Activated CD8-positive, alpha-beta memory T cell treated with anti-CD3 and anti-CD28 coated beads, Interleukin-2, amount 10 ng/mL, durations not matched to agents 7 days and 5 days (primary cell): ENCODE measurements at places on chromosomes 3 and 15. TPM values are rescaled to one million over a fixed set of nuclear protein-coding genes. Genes with fewer than 3 reads are reported as not detected.

The PIGZ gene
- total RNA-seq = 1.6 TPM

The WDR93 gene
- not detected for total RNA-seq

The IGF2BP2 gene
- total RNA-seq = not detected

DNA sequence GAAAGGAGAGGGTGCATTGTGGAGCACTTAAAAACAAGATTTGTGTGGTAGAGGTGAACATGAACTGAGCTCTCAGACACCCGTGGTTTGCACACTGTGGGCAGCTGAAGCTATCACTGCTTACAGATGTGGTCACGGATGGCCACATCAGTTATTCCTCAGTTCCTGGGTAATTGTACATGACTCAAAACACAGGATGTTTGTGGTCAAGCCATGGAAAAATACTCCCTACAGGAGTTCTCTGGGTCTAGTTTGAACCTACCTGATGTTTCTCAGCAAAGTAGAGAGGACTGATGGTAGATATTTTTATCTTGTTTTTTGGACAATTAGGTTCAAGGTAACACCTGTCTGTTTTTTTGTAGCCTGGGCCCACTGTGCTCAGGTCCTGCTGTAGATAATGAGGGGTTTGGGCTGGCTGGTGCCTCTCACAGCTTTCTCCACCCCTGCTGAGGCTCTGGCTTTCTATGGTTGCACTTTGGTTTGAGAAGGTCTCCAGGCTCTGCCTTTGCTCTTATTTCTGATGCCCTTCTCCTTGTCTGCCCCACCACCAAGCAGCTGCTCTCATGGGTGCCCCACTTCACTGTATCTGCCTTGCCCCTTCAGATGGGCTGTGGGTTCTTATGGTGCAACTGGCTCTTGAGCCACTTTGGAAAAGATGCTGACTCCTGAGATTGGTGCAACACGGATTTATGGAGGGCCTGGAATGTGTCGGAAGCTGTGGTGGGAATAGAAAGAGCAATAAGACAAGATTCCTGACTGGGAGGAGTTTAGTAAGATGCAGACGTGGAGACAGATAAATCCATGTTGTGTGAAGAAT, 40.1 kb downstream of the CDCP1 start:
- DNase-seq = peak; percentile 92

The KY gene
- total RNA-seq = not detected

- DNase-seq = no peak
Measured at GRCh38 chr3:175304404-175304803, 445.3 kb downstream of the NAALADL2 start.

DNA sequence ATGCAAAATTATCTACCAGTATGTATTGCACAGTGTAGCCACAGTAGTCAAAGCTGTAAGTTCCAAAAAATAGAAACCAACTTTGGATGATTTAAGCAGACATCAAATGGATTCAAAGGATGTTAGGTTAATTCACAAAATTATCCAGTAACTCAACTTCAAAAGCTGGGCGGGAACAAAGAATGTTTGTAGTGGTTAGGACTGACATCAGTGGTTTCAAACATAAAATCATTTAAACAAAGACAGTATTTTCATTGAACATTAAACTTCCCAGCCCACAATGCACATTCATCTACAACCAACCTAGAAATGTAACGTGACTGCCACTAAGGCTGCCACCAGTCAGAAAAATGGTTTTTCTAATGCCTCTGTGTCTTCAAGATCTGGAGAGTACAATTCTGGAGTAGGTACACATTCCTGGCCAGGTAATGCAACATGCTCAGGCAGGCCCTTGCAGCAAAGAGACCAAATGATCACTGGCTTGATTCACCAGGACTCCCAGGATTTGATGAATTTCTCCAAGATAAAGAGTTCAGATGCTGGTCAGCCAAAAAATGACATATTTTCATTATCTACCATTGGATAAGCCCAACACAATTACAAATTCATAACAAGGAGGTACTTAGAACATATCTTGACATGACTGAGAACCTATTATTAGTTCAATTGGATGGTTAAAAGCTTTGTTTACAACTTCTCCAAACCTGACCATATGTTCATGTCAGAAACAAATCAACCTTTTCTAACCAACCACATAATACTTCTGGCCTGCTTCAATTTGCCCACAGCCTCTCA, 189.8 kb upstream of the CNTN4 start:
- DNase-seq = no peak

DNA sequence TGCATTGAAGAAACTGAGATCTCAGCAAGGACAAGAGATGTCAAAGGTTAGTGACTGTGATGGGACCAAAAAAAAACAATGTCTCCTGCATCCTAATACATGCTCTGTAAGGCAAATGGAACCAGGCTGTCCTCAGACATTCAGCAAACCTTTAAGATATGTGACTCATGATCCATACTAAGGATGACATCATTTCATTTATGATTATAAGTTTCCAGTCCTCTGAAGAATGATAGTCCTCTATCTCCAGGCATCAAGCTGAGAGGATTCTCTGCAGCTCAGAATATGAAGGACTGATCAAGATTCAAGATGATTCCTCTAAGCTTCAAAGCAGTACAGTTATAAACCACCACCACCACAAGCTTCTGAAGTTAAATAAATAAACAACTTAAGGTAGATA, 47.6 kb downstream of the SSR3 start:
- DNase-seq = no peak

- DNase-seq = no peak
Measured at GRCh38 chr3:189964623-189965332, 155.9 kb downstream of the P3H2 start.

- DNase-seq = no peak
Measured at GRCh38 chr15:25848784-25849156, 14.4 kb downstream of the ATP10A start.

GRCh38 chr15:94621736-94622135, 390.4 kb downstream of the MCTP2 start:
- DNase-seq = no peak

The CPA3 gene
- not detected for total RNA-seq

The ZBED2 gene
- total RNA-seq = 27.2 TPM

- DNase-seq = no peak
Measured at GRCh38 chr3:173913397-173913796, 515.9 kb downstream of the NLGN1 start.

The CHDH gene
- 0.53 TPM for total RNA-seq

The FBLN2 gene
- 0.35 TPM for total RNA-seq

The AP3B2 gene
- not detected for total RNA-seq

DNA sequence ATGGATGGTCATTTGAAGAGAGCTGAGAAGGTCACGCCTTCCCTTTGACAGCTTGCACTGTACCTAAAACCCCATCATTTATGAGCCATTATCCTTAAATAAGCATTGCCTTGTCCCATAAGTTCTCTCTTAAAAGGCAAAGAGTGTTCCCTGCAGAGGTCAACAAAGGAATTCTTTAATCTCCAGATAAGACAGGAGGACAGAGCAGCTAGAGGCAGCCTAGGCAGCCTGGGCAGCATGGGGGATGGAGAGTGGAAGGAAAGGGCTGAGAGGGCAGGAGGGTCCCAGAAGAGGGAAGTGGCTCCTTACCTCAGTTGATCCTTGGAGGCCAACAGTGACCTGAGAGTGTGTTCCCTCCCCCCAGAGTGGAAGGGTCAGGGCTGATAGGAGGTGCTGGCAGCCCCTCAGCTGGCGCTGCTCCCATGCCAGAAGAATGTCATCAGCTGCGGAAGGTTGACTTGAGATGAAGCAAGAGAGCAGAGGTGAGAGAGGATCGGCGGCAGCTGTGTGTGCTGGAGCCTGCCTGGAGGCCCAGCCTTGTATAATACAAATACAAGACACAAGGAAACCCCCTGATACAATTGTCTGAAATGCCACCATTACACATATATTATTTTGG, 12.8 kb downstream of the KBTBD13 start:
- DNase-seq = no peak

The MYH15 gene
- 0.35 TPM for total RNA-seq

The ABI3BP gene
- total RNA-seq = 0.19 TPM

GRCh38 chr15:36753173-36753572, 173.7 kb downstream of the CDIN1 start:
- no peak for DNase-seq

The IL5RA gene
- not detected for total RNA-seq

- no peak for DNase-seq
Measured at GRCh38 chr15:96268442-96269204, 61.9 kb upstream of the NR2F2 start.
